ENCODE measurements at places on chromosomes 12 and 14.

GRCh38 chr14:30214461-30215090 lies 286.9 kb upstream of the PRKD1 start:
- DNase-seq = peak; percentile 93

GRCh38 chr12:21026302-21026701 lies 104.7 kb upstream of the SLCO1B1 start:
- no peak for DNase-seq

- no peak for DNase-seq
Observed at GRCh38 chr14:105464501-105464900, 10.1 kb upstream of the CRIP2 start.

DNA sequence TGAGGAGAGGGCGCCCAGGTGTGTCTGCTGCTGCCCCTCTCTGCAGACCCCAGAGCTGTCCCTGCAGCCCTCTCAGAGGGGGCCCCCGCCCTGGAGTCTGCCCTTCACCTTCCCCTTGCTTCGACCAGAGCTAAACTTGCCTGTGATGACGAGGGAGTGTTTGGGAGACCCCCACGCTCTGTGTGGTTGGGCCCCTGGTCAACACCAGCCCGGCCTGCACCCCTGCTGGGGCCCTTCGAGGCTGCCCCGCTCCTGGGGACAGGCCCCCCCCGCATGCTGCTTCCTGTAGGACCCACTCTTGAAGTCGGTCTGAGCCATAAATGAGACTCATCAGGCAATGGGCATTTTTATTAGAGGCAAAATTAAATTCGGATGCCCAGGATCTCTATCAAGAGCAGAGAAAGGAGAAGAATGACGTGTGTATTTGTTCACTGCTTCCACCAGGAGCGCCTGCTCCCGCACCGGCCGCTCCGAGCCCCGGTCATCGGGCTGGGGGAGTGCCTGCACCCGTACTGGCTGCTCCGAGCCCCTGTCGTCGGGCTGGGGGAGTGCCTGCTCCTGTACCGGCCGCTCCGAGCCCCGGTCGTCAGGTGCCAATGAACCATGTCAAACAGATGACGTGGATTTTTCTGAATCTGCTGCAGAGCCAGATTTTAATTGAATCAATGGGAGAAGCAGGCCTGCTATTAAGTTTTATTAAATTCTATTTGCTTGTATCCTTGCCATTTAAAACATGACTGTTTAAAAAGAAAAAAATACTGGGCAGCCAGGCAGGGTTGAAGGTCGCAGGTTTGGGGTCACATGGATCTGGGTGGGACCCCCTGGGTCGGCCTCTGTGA lies 47.7 kb downstream of the NOC4L start:
- DNase-seq = no peak

- DNase-seq = no peak
Observed at GRCh38 chr14:101590062-101590461, 28.8 kb downstream of the DIO3 start.

GRCh38 chr12:124321556-124322270 lies 26.8 kb downstream of the RFLNA start:
- no peak for DNase-seq

GRCh38 chr12:51413149-51413548 lies 11.5 kb upstream of the SLC4A8 start:
- DNase-seq = no peak

DNA sequence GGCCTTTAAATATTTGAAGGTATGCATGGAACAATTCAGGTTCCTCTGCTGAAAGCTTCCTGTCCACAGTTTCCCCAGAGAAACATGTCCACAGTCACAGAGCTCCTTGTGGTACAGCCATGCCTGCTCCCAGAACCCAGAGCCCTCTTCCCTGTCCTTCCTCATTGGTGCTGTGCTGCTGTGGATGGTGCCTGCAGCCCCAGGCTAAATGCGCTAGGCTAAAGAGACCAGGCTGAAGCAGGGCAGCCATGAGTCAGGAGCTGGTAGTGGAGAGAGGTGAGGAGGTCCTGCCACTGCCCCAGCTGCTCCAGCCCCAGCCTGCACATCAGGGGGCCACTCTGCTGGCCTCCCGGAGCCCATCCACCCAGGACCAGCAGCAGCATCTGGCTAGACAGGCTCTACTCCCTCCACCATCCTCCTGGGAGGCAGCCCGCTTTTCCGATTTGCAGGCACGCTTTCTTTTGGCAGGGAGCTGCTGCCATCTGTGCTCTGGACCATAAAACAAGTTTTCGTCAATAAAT lies 65.4 kb upstream of the DDX11 start:
- no peak for DNase-seq

- no peak for DNase-seq
Observed at GRCh38 chr12:117662620-117663395, 301.4 kb upstream of the NOS1 start.

- DNase-seq = no peak
Observed at GRCh38 chr12:56014205-56014604, 6.6 kb upstream of the IKZF4 start.

DNA sequence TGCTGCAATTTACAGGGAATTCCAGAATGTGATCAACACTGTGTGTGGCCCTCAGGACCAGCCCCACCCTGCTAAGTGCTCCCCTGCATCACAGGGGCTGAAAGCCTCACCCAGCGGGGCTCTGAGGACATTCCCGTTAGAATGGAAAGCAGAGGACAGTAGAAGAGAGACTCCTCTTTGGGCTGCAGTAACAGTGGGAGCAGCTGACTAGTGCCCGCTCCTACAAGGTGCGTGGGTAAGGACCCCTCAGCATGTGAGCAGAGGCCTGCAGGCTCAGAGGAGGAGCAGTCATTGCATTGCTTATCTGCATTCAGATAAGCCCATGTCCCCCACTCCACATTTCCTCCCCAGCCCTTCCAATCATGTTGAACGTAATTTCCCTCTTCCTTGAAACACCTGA lies 120.1 kb downstream of the ITPR2 start:
- no peak for DNase-seq

GRCh38 chr12:112382866-112383265 lies 635 bp upstream of the HECTD4 start:
- DNase-seq = no peak

DNA sequence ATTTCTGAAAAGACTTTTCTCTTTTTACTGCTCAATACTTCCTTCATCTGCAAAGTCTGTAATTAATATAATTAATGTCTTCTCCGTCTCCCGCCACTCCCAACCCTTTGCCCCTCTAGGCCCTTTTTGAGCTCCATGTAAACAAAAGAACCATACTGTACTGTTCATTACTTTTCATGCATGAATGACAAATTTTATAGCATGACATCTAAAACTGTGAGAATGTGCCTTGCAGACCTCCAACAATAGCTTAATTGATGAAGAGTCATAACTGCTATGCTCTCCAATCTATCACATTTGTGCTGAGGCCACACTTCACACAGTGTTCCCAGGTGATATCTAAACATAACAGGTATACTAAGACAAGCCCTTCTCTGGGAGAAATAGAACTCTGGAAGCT lies 1122.7 kb upstream of the ATXN7L3B start:
- no peak for DNase-seq

DNA sequence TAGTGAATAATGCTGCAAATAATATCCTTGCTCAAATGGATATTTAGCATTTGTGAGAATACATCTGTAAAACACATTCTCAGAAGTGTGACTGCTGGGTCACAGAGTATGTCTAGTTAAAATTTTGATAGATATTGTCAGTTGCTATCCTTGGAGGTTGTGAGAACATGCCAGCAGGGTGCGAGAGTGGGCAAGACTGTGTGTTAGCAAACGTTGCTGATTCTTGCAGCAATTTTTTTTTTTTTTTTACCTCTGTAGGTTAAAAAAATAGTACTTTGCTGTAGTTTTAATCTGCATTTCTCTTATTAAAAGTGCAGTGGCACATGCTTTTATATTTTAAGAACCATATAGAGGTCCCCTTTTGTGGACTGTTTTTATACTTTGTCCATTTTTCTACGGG lies 4.5 kb upstream of the NYNRIN start:
- DNase-seq = no peak

GRCh38 chr12:105069936-105070702 lies 14.1 kb downstream of the ALDH1L2 start:
- no peak for DNase-seq

GRCh38 chr12:70628701-70629480 lies 8.3 kb downstream of the PTPRB start:
- no peak for DNase-seq

DNA sequence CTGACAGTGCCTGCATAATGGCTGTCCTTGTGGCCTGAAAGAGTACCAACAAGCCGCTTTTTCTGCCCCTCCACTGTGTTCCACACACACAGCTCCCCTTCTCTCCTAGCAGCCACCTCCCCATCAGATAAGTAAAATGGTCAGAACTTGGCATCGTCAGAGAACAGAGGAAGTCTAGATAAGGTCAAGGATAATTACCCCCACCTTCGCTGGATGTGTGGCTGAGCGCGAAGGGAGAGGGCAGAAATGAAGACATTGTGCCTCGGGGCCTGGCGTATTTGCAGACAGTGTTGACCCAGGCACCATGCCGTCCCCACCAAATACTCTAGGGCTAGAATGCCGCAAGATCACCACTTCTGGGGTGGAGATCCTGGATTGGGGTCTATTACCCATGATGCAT lies 30.6 kb downstream of the FBXO21 start:
- DNase-seq = no peak

DNA sequence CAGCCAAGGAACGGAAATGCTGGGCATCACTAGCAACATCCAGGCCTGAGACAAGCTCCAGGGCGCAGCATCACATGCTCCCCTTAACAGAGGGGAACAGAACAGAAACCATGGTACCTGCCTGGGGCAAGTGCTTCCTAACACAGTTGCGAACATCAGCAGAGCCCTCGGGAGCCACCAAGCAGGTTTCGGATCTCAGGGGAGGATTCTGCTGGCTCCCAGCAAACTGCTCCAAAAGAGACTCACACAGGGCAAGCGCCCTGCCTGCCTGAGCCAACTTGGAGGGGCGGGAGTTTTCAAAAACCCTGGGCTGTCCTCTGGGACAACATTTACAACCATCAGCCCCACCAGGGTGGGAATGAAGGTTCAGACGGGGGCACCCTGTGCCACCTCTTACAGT lies 19.6 kb downstream of the CHGA start:
- DNase-seq = no peak

All from NCI-H446 (cell line).